Substantia nigra (tissue), 51 donors: ENCODE measurements at places on chromosomes 2 and 18.
A peak's percentile ranks its signal among the peaks of the same experiment; 100 is the strongest.

GRCh38 chr2:13193075-13193474 is 476.3 kb downstream of the TRIB2 start:
- DNase-seq = no peak

GRCh38 chr2:232466221-232466620 is 10.3 kb downstream of the ALPI start:
- no peak for DNase-seq

GRCh38 chr18:54284535-54284934 is 15.2 kb downstream of the POLI start:
- no peak for DNase-seq

- DNase-seq = peak; percentile 6
These were observed 79.9 kb downstream of the PARD3B start for GRCh38 chr2:204625135-204625534.

DNA sequence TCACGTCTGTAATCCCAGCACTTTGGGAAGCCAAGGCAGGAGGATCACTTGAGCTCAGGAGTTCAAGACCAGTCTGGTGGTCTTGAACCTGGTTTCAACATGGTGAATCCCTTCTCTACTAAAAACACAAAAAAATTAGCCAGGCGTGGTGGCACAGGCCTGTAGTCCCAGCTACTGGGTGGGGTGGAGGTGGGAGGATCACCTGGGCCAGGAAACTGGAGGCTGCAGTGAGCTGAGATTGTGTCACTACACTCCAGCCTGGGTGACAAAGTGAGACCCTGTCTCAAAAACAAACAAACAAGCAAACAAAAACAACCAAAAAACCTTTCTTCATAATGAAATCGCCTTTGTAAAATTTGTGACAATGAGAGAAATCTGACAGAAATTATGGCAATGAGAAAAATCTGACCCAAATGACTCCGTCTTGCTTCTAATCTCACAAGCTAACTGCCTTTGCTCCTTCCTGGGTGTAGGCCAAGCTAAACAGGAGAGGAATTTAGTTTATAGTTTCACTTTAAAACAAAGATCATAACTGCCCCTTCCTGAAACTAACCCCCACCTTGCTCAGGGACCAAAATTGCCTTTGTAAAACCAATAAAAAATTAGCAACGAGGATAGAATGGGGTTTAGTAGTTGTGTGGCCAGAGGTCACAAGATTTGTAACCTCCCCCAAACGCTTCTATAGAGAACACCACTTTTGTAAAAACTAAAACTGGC is 60.7 kb upstream of the KIF5C start:
- no peak for DNase-seq

GRCh38 chr2:27890924-27891672 is 569 bp downstream of the BABAM2 start:
- no peak for DNase-seq

- no peak for DNase-seq
These were observed 227.5 kb downstream of the GULP1 start for GRCh38 chr2:188519136-188519535.

- no peak for DNase-seq
These were observed 5.4 kb upstream of the PUM2 start for GRCh38 chr2:20356042-20356441.

DNA sequence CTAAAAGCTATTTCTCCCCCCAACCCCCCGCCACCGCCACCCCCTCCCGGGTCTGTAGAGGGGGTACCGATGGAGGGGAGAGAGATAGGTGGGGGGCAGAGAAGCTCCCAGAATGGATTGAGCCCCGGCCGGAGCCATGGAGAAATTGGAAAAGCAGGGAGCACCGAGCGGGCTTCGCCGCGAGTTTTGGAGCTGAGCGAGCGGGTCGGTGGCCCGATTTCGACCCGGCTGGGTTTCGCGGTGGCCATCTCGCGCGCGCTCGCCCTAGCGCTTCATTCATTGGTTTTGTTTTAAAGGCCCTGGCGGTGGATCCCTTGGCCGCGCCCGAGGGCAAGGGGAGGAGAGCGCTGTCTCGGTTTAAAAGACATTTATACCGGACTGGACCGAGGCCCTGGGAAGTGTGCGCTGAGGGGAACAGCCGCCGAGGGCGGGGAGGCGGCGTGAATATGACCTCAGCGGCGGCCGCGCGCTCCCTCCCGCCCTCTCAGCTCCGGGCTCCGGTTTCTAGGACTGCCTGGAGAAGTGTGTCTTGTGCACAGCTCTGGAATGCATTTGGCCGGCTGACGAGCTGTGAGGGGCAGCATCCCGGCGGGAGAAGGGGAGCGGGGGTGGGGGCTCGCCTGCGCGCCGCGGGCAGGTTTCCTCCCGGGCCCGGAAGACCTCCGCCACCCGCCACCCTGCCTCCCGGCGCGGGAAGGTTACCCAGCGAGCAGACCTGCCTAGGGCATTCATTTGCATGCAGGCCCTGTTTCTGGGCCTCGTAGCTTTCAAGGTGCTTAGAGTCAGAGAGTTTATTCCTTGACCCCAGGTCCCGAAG is 1.7 kb upstream of the SMAD7 start:
- peak; percentile 38 for DNase-seq

DNA sequence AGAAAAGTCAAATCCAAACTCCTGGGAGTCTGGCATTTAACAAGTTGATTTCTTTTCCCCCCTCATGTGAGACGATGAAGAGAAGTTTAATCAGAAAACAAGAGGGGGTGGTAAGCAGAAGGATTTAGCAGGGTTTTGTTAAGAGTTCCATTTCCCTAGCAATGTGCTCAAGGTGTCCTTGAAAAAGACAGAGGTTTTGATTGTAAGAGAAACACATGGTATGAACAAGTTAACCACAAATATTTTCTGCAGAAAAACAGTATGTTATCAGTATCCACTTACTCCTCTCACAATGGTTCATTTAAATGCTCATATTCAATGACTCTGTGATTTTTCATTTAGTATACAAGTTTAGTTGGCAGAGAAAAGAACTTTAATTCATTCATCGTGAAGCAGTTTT is 26.8 kb downstream of the LAMA1 start:
- no peak for DNase-seq
